Amniotic epithelial cell (primary cell): ENCODE measurements at places on chromosomes 2 and 18.
A peak's percentile ranks its signal among the peaks of the same experiment; 100 is the strongest.

GRCh38 chr2:147641651-147642050, 203.2 kb upstream of the ACVR2A start:
- DNase-seq = peak; percentile 86

- peak; percentile 96 for DNase-seq
Measured at GRCh38 chr2:217223222-217223930, 363.5 kb upstream of the TNP1 start.

DNA sequence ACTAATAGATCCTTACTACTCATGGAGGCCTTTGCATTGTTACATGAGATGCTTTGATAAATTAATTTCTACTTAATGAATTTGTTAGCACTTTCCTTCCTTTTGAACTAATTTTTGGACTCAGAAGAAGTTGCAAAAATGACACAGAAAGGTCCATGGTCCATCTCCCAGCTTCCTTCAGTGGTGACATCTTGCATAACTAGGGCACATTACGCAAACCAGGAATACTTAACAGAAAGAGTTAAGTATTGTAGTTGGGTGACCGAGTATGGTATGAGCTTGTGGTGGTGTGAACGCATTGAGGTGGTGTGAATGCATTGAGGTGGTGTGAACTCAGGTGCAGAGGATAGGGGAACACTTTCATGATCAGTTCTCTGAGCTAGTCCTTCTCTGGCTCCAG, 151.1 kb upstream of the TWIST2 start:
- no peak for DNase-seq

DNA sequence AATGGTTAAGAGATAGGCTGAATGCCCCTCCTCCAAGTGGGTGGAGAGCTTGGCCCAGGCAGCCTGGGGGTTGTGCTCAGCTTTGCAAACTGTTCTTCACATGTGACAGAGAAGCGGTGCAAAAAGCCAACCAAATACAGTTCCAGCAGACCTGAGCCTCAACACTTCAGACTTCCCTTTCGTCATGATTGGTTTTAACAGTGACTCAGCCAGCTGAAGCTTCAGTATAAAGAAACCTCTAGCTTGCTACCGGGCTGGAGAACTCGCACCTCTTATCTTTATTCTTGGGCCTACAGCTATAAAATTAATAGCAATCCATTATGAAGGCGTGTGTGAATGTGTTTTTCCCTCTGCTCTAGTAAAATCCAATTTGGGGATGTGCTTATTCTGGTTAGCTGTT, 20.0 kb downstream of the SETBP1 start:
- DNase-seq = no peak

GRCh38 chr2:9412781-9413180, 10.5 kb downstream of the ITGB1BP1 start:
- peak; percentile 53 for DNase-seq

GRCh38 chr2:182826064-182826463, 40.4 kb downstream of the FRZB start:
- no peak for DNase-seq

DNA sequence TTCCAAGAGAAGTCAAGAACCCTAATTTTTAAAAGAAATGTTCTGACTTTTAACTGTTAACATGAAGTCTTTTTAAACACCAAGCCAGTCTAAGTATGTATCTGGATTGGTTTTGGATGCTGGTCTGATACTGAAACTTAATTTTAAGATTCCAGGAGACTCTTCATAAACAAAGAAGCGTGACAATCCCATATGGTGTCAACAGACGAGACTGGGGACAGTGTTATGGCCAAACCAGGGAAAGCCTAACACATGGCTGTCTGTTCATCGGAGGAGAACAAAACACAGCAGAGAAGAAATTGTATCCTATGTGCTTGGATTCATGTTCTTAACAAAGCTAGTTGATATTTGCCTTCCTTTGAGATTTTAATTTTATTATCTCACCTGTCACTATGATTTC, 80.5 kb upstream of the UPP2 start:
- DNase-seq = no peak

GRCh38 chr2:209383212-209383611, 40.6 kb upstream of the MAP2 start:
- peak; percentile 96 for DNase-seq

- no peak for DNase-seq
Measured at GRCh38 chr2:20568501-20569463, 82.1 kb downstream of the HS1BP3 start.

DNA sequence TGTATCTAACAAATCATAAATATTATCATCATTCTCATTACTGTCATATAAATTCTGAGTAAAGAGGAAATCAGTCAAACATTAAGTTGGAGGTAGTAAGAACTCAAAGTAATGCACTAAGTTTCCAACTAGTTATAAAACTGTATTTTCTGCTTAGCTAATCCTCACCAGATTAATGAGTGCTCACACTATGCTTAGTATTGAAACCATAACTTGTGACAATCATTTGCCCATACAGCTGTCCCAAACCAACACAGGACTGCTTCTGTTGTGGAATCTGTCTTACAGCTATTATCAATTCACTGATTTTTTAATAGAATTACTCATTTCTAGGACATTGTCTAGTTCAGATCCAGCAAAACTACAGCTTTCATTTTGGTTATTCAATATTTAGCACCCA, 41.5 kb upstream of the TANK start:
- no peak for DNase-seq

DNA sequence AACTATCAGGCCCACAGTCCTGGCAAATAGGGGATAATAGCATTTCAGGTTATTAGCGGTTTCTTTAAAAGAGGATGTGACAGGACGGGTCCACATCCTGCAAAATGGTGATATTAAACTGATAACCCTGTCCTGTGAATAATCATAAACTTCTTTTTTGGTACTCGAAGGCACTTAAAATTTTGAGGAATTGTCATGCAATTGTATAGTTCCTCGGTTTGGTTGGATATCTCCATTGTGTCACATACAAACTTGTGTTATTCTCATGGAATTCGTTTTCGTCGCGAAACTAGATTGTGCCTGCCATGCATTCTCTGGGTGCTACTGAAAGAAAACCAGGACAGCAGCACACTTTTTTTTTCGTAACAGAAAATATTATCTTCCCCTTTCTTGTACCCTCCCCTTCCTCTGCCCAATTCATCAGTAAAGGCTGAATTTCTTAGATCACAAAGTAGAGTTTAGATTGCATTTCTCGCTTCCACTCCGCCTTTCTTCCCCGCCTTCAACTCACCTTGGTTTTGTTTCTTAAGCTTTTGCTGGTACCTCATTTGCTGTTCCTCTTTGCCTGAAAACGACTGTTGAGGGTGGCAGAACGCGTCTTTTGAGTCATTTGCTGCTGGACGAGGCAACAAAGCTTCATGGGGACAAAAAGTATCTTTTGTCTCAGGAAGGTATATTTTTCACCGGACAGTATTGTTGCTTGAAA, 1.3 kb downstream of the CERS6 start:
- DNase-seq = no peak

DNA sequence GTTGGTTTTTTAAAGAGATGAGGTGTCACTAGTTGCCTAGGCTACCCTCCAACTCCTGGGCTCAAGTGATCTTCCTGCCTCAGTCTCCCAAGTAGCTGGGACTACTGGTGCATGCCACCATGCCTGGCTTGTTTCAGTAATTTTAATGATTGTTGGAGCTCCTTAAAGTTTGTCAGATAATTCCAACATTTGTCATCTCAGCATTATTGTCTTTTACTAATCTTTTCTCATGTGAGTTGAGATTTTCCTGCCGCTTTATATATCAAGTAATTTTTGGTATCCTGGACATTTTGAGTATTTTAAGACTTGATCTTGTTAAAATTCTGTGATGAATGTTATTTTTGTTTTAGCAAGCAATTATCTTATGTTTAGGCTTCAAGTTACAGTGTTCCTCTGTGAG, 108.6 kb downstream of the OTX1 start:
- no peak for DNase-seq

GRCh38 chr18:57194070-57194469, 47.2 kb downstream of the BOD1L2 start:
- no peak for DNase-seq

DNA sequence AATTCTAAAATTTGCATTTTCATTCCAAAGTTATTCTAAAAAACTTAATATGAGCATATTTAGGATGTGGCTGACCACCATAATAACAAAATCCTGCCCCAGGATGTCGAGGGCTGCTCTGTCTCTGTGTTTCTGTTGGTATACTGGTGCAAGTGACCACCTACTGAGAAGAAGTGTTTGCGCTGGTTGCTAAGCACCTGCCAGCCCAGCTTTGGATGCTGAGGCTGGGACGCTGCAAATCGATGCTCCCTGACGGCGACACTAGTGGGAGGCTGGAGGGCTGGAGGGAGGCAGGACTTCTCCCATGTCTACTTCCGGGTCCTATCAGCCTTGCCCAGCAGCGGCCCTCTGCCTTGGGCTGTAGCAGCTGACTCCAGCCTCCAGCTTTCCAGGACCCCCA, 45.0 kb downstream of the LAMA1 start:
- DNase-seq = no peak

- peak; percentile 68 for DNase-seq
Measured at GRCh38 chr2:226215902-226216503, 583.6 kb downstream of the IRS1 start.

- DNase-seq = peak; percentile 31
Measured at GRCh38 chr2:714005-714741, 37.0 kb upstream of the TMEM18 start.

DNA sequence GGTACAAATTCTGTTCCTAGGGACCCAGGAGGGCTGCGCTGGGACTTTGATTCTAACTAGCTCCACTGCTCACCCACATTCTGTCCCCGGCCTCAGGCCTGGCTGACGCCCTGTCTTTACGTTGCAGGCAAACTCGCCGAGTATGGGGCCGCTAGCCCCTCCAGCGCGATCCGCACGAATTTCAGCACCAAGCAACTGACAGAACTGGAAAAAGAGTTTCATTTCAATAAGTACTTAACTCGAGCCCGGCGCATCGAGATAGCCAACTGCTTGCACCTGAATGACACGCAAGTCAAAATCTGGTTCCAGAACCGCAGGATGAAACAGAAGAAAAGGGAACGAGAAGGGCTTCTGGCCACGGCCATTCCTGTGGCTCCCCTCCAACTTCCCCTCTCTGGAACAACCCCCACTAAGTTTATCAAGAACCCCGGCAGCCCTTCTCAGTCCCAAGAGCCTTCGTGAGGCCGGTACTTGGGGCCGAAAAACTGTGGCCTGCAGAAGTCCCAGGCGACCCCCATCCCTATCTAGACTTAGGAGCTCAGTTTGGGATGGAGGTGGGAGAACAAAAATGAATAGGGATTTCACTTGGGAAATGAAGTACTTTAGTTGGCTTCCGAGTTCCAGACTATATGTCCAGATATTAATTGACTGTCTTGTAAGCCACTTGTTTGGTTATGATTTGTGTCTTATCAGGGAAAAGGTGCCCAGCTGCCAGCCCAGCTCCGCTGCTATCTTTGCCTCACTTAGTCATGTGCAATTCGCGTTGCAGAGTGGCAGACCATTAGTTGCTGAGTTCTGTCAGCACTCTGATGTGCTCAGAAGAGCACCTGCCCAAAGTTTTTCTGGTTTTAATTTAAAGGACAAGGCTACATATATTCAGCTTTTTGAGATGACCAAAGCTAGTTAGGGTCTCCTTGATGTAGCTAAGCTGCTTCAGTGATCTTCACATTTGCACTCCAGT, 1.5 kb downstream of the HOXD1 start:
- no peak for DNase-seq

GRCh38 chr18:66560094-66560493, 43.8 kb downstream of the CDH19 start:
- DNase-seq = peak; percentile 3

DNA sequence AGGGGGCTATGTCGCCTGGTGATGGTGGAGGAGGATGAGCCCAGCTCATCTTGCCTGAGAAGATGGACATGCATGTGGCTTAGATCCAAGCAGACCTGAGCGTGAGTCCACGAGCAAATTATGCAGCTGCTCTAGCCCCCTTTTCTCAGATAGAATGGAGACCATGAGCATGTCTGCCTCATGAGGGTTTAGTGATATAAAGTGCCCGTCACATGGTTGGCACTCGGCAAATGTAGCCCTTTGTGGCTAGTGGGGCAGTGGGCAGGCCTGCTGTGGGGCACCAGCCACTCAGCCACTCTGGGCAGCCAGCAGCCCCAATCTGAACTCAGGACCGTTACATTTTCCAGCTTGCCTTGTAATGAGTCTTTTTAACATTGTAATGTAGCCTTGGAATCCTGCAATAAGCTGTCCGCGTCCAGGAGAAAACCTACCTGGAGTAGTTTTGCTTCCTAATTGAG, 92.1 kb upstream of the HS6ST1 start:
- DNase-seq = no peak

DNA sequence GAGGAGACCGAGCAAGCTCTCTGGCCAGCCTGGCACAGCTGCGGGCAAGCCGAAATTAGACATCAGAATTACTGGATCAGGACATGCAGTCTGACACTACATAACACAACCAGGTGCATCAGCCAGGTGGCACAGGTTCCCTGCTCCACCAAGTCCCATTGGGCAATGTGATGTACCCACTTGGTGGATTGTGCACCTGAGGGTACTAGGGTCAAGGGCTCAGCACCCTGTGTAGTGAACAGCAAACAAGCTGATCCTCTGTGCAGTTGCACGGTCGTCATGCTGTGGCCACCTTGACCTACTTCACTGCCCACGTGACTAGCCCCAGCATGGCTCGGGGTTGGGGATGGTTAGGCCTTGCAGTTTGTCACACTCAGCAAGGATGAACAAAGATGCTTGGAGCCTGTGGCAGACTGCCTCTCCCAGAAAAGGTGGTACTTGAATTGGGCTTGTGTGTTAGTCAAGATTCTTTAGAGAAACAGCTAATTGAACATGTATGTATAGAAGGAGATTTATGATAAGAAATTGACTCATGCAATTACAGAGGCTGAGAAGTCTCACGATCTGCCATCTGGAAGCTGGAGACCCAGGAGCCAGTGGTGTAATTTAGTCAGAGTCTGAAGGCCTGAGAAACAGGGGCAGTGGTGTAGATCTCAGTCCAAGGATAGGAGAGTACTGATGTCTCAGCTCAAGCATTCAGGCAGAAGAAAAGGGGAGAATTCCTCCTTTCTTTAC, 71.4 kb upstream of the TMEM87B start:
- no peak for DNase-seq

DNA sequence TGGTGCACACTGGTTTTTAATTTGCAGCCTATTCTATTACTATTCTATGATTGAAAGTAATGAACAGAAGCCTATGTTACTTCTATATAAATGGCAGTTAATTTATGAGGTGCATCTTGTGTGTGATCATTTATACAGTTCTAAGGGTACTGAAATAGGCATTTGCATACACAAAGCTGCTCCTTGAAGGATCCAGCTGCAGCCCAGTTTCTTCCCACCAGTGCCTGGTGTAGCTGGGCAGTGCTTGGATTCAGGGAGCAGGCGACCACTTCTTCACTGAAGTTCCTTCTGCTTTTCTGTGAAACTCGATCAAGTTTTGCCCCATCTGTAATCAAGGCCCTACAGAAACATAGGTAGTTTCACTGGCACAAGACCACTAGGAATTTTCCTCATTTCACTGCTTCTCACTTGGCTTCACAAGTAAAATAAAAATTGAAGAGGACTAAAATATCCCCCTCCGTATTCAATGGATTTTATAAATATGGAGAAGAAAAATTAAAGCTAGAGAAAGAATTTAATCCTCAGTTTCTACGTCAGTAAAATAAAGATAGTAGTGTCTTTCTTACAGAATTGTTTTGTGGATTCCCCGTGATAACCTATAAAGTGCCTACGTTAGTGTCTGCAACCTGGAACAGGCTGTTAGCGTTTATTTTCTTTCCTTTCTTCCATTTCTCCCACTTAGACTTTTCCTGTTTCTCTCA, 1.7 kb upstream of the LPIN2 start:
- DNase-seq = no peak
